ENCODE measurements at places on chromosomes 11 and 22.

GRCh38 chr11:89182773-89183518 lies 5.3 kb downstream of the TYR start:
- peak; percentile 1 for DNase-seq

DNA sequence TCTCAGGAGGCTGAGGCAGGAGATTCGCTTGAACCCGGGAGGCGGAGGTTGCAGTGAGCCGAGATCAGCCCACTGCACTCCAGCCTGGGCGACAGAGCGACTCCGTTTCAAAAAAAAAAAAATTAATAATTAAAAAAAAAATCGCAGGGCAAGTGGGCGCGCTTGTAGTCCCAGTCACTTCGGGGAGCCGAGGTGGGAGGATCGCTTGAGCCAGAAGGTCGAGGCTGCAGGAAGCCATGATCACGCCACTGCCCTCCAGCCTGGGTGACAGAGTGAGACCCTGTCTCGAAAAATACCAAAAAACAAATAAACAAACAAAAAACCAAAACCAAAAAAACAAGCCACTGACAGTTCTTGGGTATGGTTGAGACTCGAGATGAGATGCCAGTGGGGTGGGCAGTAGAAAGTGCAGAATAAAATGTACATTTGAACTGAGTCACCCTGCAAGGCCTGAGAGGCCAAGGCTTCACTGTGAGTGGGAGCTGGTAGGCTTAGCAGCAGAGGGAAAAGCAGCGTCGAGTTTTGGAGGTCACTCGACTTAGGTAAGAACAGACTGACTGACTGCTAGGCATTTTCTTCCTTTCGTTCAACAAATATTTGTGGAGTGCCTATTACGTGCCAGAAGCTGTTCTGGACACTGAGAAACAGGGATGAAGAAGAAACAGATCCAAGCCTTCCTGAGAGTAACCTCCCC lies 635 bp upstream of the LDHA start:
- no peak for DNase-seq

DNA sequence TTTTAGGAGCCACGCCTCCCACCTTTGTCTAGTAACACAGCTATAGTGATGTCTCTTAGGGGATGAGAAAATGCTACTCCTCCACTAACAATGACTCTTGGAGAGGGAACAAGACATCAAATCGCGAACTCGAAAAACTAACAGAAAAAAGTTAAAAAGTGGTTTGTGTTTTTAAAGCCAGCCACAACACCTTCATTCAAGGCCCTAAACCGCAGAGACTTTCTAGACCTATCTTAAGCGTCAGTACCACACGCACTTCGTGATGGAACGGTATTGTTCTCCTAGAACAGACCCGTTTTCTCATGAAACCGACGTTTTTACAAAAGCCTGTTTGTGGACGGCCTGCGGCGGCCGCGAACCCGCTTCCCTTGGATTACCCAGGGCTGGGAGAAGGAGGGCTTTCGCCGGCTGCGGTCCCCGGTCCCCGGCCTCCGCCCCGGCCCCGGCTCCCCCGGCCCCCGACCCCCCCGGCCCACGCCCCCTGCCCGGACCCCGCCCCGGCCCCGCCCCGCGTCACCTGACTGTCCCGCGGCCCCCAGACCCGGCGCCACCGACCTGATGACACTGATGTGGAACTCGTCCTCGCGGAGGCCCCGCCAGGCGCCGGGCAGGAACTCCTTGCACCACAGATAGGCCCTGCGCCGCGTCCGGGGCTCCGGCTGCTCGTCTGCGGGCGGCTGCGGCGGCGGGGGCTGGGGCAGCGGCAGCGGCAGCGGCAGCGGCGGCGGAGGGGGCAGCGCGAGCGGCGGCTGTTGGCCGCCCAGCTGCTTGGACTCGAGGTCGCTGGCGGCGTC lies 718 bp downstream of the CHKA start:
- DNase-seq = peak; percentile 44

GRCh38 chr11:2882396-2883110 lies 3.0 kb downstream of the CDKN1C start:
- no peak for DNase-seq

DNA sequence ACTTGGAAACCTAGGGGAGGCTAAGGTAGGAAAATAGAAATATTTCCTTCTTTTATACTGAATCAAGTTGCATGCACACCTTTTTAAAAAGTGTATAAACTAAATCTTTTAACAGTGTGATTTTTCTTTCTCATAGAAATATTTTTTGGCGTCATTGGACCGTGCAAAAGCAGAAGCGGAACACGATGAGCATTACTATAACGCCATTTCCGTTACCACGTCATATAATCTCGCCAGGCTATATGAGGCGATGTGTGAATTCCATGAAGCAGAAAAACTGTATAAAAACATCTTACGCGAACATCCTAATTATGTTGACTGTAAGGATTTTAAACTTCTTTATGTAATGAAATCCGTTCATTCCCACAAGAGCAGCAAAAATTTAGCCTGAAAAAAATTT lies 13.4 kb downstream of the CTR9 start:
- DNase-seq = no peak

DNA sequence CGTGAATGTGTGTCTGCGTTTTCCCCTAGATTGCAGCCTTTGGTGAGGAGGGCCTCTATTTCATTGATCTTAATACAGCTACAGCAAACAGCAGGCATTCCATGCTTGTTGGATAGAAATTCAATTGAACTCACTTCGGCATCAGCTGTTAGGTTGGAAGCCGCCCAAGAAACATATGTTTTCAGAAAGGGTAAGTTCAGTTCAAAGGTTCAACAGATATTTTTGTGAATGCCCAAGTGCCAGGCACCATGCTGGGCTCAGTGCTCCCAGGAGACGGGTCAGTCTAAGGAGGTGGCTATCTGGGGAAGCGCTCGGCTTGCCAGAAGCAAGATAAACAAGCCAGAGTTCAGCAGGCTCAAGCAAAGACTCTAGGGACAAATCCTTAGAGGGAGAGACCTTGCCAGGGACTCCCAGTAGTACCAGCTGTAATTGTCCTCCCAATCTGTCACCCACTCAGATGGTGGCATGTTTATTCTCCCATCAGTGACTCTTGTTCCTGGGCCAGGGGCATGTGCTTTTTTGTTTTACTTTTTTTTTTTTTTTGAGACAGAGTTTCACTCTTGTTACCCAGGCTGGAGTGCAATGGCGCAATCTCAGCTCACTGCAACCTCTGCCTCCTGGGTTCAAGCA lies 64.5 kb upstream of the LARGE1 start:
- DNase-seq = no peak

DNA sequence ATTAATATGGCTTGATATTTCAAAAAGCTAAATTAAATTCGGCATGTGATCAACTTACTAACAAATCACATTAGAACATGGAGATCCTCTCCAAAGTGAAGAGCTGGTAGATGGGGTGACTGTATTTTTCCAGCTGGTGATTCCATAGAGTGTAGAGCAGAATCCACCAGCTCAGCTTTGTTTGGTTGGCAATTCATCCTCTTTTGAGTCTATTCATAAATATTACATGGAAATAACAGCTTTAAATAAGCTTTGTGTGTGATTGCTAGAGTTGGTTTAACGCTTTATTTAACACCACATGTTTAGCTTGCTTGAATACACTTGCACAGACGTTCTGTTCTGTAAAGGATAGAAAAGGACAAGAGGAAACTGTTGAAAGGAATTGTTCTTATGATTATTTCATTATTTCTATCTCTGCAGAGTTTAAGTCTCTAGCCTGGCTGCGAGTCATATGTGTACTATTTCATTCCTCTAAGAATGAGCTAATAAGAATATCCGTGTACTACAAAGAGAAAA lies 738.3 kb upstream of the KIRREL3 start:
- DNase-seq = no peak
